Inflammatory macrophage (primary cell): ENCODE measurements at places on chromosomes 16 and 17.

- peak; percentile 33 for DNase-seq
Measured at GRCh38 chr16:67967958-67968399, 458 bp downstream of the SLC12A4 start.

DNA sequence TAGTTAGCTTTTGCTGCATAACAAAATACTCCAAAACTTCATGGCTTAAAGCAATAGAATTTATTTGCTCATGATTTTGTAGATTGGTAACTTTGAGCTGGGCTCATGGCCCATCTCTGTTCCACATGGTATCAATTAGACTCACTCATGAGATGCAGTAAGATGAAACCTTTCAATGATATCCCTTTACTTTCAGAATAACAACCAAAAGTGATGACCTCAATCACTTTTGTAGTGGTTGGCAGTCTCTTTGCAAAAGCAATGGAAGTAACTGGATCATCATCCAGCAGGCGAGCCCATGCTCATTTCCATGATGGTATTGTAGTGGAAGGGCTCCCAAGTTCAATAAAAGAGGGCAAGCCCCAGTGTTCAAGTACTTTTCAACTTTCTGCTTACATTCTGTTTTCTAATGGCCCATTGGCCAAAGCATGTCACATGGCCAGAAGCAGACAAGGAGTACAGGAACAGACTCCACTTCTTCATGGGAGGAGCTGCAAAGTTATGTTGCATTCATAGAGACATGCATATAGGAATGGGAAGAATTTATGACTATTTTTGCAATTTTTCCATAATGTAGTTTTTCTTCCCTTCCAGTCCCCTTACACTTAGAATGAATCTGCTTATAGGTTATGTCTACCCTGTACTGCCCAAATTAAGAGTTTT is 41.7 kb downstream of the EFCAB5 start:
- no peak for DNase-seq

DNA sequence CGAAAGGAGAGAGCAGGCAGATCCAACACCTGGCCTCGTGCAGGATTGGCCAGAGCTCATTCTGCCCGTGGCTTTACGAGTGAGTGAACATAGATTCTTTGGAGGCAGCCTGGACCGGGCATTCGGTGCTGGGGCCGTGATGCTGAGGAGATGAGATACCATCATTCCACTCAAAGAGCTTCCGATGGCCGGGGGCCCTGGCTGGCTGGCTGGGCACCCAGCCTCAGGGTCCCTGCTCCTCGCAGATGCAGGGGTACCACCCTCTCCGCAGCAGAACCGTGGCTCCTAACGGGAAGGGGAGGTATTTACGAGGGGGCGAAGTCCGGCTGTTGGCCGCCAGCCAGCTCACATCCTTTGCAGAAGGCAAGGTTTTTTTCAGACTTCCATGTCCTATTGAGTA is 66.1 kb upstream of the FOXF1 start:
- DNase-seq: no peak

DNA sequence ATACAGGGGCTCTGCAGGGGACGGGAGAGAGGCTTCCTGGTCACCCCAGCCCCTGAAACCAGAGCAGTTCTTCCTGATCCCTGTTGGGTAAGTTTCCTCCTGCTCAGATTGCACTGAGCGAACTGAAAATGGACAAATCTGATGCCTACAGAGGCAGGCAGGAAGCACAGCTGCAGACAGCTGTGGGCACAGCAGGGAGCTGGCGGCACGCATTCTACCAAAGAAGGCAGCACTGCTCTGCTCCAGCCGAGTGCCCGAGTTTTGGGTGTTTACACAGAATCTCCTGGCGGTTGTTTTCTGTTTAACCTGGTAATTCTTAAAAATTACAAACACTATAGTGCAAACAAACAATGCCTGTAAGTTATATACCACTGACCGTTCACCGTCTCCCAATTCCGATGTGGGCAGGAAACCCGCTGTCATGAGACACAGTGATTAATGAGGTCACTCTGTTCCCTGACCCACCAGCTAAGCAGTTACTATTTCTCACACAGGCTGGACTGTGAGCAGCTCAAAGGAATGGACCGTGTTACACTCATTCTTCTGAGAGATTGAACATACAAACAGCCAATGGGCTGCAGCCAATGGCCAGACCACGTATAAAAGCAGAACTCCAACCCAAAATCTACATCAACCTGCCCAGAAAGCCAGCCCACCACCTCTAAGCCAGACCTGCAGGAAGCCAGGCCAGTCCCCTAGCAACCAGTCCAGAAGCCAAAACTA is 25.5 kb downstream of the NSMCE1 start:
- peak; percentile 95 for DNase-seq

- DNase-seq: no peak
Measured at GRCh38 chr16:4693956-4694641, 737 bp downstream of the NUDT16L1 start.

- DNase-seq: no peak
Measured at GRCh38 chr16:51056331-51056730, 94.7 kb downstream of the SALL1 start.

DNA sequence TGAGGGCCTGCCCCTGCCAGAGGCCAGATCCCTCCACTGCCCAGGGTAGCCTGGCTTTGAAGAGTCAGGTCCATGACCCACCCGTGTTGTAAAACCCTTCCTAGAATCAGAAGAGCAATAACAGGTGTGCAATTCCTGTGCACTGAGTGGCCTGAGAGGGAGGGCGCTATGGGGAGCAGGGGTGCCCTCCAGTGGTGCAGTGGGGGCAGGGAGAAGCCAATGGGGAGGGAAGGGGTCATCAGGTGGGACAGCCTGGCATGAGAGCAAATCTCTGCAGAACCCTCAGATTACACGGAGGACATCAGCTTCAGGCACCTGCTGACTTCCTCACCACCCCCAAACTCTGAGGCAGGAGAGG is 72.9 kb upstream of the ZNF469 start:
- DNase-seq: no peak

GRCh38 chr17:72358465-72358864 is 237.6 kb downstream of the SOX9 start:
- no peak for DNase-seq
